RWPE2 (cell line): ENCODE measurements at places on chromosomes 7 and 10.

DNA sequence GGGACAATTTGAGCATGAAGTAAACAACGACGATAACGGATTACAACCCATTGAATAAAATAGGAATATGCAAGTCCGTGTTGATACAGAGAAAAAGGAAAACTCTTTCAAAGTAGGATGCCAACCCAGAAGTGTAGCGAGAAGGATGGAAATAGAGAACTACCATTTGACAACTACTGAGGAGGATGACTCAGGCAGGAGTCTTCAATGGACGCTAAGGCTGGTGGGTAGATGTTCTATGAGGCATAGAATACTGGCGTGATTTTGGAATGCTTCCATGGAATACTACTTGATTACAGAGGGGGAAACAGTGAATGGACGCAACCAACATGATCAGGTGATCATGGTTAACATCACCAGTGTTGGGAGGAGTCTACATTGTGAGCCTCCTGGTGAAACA lies 828 bp upstream of the CFAP70 start:
- no peaks in the 10 kb centered on the region; the same call in 1 of the 2 replicates for H3K36me3 ChIP-seq
- no peak overlapping the region for H3K27ac ChIP-seq
- no peak for DNase-seq

- DNase-seq = no peak
- H3K4me1 ChIP-seq = peaks cover 92% of the 10 kb centered on the region
- H3K27me3 ChIP-seq = no peaks in the 10 kb centered on the region
- H3K36me3 ChIP-seq = peaks cover 95% of the 10 kb centered on the region
- H3K4me3 ChIP-seq = no peak overlapping the region
Observed at GRCh38 chr7:130894909-130895750, 161.1 kb upstream of the KLF14 start.

DNA sequence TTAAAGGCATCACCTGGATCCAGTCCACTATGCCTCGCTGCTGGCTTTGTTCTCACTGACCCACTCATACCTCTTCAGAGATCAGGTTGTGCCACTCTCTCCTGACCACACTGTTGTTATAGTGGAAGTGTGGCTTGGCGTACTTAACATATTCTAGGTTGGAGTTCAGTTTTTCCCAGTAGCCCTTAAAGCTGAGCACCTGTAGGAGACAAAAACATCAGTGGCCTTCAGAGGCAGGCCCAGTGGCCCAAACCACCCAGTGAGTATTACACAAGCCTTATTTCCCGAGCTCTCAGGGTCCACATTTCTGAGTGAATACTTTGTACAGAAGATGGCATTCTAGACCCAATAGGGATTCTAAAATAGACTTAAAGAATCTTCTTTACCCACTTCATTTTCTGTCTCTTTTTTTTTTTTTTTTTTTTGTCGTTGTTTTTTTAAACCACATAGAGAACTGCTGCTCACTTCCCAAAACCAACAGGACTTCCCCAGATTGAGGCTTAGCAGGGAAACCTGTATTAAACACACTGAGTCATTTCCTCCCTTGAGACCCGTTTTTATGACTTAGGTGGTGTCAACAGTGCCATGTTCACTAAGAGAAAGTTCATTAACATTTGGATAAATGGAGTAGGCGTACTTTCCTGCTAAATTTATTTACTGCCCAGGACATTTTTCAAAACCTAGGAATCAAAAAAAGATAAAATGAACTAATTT lies 85.8 kb downstream of the GSAP start:
- H3K4me3 ChIP-seq = no peak overlapping the region
- no peaks in the 10 kb centered on the region for H3K27me3 ChIP-seq
- no peaks in the 10 kb centered on the region for H3K36me3 ChIP-seq
- DNase-seq = no peak

GRCh38 chr10:76026905-76027304 lies 595.5 kb downstream of the LRMDA start:
- H3K27ac ChIP-seq = no peak overlapping the region
- H3K36me3 ChIP-seq = no peaks in the 10 kb centered on the region
- no peak for DNase-seq
- H3K27me3 ChIP-seq = no peaks in the 10 kb centered on the region
- no peak overlapping the region for H3K4me3 ChIP-seq

- no peaks in the 10 kb centered on the region for H3K36me3 ChIP-seq
- no peak overlapping the region for H3K27ac ChIP-seq
- no peaks in the 10 kb centered on the region for H3K27me3 ChIP-seq
- no peak overlapping the region for H3K4me3 ChIP-seq
- peaks cover 33% of the 10 kb centered on the region for H3K4me1 ChIP-seq
Observed at GRCh38 chr7:126702242-126703016, 550.3 kb downstream of the GRM8 start.

- peak; percentile 38 for DNase-seq
- H3K27ac ChIP-seq = no peak overlapping the region
- H3K27me3 ChIP-seq = no peaks in the 10 kb centered on the region
- H3K4me3 ChIP-seq = no peak overlapping the region
Observed at GRCh38 chr10:72077275-72077990, 10.9 kb downstream of the SPOCK2 start.
